ENCODE measurements at places on chromosomes 1 and 21.

GRCh38 chr1:170711682-170712081 is 47.8 kb downstream of the PRRX1 start:
- no peak for DNase-seq

GRCh38 chr1:87833166-87833565 is 504.5 kb downstream of the LMO4 start:
- no peak for DNase-seq

- DNase-seq: no peak
Observed at GRCh38 chr1:225866981-225867380, 15.2 kb downstream of the TMEM63A start.

GRCh38 chr1:10631121-10631810 is 156.5 kb downstream of the PEX14 start:
- no peak for DNase-seq

GRCh38 chr1:81801651-81802456 is 1.1 kb downstream of the ADGRL2 start:
- DNase-seq: peak; percentile 41

GRCh38 chr1:92749024-92749634 is 35.8 kb downstream of the EVI5 start:
- peak; percentile 61 for DNase-seq

GRCh38 chr1:245829826-245830225 is 675.0 kb downstream of the KIF26B start:
- DNase-seq: no peak

GRCh38 chr1:223714849-223715603 is 2.7 kb downstream of the CAPN2 start:
- no peak for DNase-seq

DNA sequence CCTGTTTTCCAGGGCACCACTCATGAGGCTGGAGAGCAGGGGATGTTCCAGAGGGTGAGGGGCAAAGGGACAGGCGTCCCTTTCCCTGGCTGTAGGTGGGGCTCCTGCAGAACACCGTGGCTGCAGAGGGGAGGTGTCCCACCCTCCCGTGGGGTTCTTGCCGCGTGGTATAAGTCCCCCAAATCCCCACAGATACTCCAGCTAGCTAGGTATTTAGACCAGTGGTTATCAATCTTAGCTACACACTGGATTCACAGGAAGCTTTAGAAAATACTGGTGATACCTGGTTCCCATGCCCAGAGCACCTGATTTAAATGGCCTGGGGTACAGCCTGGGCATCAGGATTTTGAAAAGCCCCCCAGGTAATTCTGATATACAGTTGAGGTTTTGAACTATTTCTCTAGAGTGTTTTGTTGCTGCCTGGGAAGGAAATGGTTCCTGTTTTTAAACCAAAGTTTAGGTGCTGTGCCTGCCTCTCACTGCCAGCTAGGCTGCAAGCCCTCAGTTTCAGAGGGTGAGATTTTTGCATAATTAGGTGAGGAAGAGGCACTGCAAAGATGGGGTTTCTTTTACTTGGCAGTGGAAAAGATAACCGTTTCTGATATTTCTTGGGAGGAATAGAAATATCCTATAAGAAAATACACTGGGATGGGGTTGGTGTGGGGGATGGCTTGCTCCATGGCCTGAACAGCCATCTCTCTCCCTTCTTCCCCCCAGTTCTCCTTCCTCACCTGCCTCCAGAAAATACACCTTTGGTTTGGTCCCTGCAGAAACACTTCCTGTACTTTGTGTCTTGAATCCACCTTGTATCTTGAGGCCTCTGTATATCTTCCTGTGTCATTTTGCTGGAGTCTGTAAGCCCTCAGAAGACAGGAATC is 51.7 kb downstream of the RASSF5 start:
- no peak for DNase-seq

DNA sequence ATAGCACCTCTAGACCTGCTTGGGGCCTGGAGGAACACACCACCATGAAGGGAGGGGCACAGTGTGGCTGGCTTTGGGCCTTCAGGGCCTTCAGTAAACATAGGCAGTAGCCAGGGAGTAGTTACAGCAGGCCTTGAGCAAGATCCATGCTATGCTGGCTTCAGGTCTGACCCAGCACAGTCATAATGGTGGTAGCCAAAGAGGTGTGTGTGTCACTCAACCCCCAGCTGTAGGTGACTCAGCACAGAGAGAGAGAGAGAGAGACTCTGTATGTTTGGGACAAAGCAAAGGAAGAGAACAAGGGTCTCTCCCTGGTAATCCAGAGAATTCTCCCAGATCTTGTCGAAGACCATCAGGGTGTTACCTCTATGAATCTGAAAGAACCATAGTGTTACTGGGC is 250.5 kb upstream of the PKN2 start:
- DNase-seq: no peak

DNA sequence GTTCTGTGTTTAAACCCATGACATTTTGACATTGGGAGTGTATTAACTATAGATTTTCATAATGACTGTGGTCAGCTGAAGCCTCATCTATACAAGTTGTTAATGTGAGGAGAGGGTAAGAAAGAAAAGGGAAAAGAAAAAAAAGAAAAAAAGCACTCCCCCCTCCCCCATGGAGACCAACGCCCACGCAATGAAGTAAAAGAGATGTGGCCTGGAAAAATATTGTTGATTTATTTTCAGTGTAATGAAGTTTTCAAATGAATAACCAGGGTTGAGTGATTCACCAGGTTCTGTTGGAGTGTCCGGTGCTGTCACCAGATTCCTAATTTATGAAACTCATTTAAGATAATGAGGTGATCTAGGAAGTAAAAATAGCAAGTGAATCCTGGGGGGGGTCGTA is 4.7 kb downstream of the RNF220 start:
- no peak for DNase-seq

DNA sequence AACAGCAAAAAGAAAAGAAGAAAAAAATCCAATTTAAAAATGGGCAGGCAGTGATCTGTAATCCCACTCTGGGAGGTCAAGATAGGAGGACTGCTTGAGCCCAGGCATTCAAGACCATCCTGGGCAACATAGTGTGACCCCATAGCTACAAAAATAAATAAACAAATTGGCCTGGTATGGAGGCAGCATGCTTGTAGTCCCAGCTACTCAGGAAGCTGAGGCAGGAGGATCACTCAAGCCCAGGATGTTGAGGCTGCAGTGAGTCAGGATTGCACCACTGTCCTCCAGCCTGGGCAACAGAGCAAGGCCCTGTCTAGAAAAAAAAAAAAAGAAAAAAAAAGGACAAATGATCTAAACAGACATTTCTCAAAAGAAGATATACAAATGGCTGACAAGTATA is 99.6 kb downstream of the EIF4G3 start:
- DNase-seq: no peak

DNA sequence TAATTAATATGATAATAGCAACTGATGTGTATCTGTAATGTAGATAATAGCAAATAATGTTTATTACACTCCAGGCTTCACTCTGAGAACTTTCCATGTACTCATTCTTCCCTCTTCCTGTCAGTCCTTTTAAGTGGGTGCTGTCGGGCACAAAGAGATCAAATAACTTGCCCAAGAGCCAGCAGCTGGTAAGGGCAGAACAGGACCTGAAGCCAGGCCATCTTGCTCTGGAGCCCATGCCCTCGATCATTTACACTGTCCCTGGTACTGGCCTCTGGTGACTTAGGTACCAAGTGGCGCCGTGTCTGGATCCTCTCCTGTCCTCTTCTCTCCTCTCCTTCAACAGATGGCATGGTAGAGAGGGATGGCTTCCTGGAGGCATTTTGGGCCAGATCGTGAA is 97.2 kb downstream of the VPS13D start:
- no peak for DNase-seq

GRCh38 chr1:108881369-108881768 is 4.6 kb downstream of the GPSM2 start:
- DNase-seq: no peak

- no peak for DNase-seq
Observed at GRCh38 chr1:48960320-48960719, 183.6 kb upstream of the BEND5 start.

DNA sequence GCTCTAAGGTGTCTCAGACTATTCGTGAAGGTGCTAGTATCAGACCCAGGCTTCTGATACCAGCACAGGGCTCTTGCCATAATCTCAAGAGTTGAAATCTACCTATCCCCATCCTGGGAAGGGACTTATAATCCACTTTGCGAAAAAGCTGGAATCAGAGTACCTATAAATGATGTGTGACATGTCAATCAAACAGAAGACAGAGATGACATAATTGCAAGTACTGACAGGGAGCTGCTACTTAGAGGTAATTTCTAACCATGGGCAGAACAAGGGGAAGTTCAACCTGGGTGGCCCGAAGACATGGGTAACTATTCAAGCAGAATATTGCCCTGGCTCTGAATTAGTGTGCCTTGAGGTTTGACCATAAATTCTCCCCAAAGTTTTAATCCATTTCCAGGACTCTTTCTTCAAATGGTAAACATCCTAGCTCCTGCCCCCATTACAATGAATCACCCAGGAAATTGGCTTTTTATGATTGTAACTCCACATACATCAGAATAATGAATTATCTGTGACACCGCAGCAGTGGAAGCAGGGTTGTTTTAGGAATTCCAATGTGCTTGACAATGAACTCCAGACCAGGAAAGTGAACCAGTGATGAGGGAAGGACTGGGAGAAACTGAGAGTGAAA is 37.2 kb downstream of the KANK4 start:
- no peak for DNase-seq

DNA sequence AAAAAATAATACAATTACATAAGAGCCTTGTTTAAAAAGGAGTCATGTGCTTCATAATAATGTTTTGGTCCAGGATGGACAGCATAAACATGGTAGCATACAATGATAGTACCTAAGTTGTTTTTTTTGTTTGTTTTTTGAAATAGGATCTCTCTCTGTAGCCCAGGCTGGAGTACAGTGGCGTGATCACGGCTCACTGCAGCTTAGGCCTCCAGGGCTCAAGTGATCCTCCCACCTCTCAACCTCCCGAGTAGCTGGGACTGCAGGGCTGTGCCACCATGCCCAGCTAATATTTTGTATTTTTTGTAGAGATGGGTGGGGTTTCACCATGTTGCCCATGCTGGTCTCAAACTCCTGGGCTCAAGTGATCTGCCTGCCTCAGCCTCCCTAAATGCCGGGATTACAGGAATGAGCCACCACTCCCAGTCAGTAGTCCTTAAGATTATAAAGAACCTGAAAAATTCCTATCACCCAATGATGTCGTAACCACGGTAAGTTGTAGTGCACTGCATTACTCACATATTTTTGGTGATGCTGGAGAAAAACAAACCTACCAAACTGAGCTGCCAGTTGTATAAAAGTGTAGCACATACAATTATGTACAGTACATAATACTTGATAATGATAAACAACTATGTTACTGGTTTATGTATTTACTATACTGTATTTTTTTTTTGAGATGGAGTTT is 22.4 kb upstream of the RCOR3 start:
- DNase-seq: no peak

GRCh38 chr1:66028035-66028434 is 235.3 kb downstream of the PDE4B start:
- no peak for DNase-seq

DNA sequence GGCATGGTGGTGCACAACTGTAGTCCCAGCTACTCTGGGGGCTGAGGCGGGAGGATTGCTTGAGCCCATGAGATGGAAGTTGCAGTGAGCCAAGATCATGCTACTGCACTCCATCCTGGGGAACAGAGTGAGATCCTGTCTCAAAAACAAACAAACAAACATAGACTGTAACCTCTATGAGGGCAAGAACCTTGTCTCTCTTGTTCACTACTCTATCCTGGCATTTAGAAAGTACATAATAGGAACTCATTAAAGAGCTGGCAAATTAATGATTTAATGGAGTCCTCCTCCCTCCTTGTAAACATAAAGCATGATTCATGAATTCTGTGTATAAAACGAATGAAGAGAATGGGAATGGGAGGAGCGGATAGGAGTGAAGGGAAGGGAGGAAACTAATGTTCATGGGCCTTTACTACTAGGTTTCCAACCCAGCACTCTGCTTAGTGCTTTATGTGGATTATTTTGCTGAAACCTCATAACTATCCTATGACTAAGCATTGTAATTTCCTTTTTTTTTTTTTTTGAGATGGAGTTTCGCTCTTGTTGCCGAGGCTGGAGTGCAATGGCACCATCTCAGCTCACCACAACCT is 8.6 kb downstream of the LMOD1 start:
- DNase-seq: no peak

- no peak for DNase-seq
Observed at GRCh38 chr1:155844860-155845421, 12.1 kb downstream of the GON4L start.

- DNase-seq: no peak
Observed at GRCh38 chr1:89512996-89513720, 11.5 kb upstream of the LRRC8B start.

DNA sequence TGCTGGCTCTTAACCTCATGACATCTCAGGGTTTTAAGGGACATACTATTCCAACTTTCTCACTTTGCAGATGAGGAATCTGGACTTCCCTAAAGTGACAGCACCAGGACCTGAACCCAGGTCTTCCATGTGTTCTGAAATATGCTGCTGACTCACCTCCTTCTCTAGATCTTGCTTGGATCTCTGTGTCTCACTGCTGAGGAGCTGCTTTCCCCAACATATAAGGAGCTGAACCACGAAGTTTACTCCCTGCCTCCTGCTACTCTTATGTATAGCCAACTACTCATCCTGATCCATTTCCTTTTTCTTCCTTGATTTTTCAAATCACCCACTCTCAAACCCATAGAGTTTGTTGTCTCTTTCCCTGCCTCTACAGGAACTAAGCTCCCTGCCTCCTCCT is 38.2 kb downstream of the ALG14 start:
- no peak for DNase-seq

GRCh38 chr1:206933333-206933945 is 11.7 kb upstream of the FCMR start:
- peak; percentile 64 for DNase-seq

DNA sequence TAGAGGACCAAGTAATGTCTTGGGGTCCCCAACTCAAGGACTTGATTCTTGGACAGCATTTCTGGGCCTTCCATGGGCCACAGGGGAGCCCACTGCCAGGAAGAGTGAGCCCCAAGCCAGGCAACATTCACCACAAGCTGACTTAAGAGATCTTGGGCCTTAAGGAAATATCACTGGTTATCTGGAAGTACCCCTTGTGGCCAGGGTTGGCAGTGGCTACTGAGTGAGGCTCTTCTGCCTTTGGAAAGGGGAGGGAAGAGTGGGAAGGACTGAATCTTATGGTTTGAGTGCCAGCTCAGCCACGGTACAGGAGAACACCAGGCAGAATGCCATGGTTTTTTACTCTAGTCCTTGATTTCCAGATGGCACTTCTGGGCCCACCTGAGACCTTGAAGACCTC is 228.9 kb upstream of the RGS18 start:
- no peak for DNase-seq

DNA sequence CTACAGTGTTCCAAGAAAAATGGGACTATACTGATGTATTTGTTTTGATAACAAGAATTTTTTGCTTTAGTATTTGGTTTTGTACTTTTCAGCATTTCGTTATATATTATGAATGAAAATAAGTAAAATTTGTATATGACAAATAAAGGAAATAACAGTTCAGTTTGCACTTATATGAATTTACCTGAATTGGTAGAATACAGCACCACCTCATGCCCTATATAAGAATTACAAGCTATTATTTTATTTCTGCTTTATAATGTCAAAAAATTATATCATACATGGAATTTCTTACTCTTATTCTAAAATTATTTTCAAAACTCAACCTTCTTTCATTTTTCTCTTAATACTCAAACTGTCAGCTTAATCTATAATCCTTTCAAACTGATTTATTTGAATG is 14.6 kb downstream of the EFCAB7 start:
- no peak for DNase-seq
